ENCODE measurements at places on chromosomes 16 and 17.
A peak's percentile ranks its signal among the peaks of the same experiment; 100 is the strongest.

GRCh38 chr16:10922328-10923145 lies 19.7 kb downstream of the DEXI start:
- DNase-seq, result no peak

GRCh38 chr17:63189082-63189481 lies 223.0 kb downstream of the TANC2 start:
- DNase-seq, result no peak

GRCh38 chr17:82647593-82648164 lies 565 bp downstream of the WDR45B start:
- peak; percentile 63 for DNase-seq

DNA sequence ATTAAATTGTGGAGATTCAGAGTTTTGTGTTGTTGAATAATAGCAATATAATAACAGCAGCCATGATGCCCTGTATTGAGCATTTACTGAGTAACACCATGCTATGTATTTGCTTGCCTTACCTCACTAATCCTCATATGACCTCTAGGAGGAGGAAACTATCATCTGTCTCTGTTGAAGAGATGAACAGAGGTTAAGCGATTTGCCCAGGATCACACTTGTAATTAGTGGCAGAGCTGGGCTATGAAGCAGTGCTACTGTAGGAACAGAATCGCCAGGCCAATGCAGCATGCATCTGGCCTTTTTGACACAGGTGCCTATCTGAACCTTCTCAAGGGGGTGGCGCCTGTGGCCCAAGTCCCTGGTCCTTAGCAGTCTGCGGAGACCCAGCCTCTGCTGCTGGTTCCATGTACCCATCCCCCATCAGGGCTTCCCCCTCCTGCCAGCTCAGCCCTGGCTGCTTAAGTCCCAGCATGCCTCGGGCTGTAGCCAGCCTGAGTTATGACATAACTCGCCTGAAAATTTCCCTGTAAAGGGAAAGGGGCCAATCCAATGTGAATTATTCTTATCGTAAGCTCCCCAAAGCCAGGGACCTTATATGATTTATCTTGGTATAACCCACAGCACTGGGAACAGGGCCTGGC lies 50.4 kb upstream of the HS3ST2 start:
- DNase-seq, result no peak

DNA sequence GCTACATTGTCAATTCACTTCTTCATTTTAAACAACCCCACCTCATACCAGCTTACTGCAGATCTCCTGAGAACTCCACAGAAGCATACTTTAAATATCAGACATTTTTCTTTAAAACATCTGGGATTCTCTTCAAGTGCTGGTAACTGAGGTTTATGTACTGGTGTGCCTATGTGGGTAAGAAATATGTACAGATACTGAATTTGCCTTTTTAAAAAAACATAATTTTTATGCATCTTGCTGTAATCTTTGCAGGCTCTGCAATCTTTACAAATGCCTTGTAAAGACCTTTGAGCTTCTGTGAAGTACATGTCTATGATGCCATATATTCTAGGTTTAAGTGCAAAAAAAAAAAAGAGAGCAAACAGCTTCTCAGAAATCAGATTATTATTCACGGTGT lies 127.6 kb upstream of the NOG start:
- no peak for DNase-seq

- no peak for DNase-seq
These were observed 119.4 kb downstream of the OR1D5 start for GRCh38 chr17:2943981-2944380.

DNA sequence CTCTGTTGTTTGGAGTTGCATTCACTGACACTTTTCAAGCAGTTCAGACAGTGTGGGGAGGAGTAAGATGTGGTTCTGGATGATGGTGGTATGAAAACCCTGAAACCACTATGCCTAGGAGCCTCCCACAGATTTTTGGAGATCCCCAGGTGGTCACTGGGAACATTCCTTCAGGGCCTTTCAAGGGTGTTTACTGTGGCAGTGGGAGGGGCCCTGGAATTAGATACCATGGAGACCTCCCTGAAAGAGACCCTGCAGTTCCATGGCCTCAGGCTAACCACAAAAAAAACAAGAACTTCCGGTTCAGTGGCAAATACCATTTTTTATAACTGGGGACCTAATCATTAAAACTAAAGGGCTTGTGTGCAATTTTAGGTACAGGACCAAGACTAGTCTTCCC lies 79.9 kb downstream of the TMEM100 start:
- no peak for DNase-seq

GRCh38 chr17:6104956-6105648 lies 34.9 kb downstream of the WSCD1 start:
- no peak for DNase-seq

GRCh38 chr16:89921702-89922476 lies 1.3 kb upstream of the TUBB3 start:
- DNase-seq, result no peak

GRCh38 chr16:72744076-72744793 lies 303.7 kb downstream of the ZFHX3 start:
- DNase-seq, result no peak

- DNase-seq, result no peak
These were observed 23.0 kb upstream of the EFCAB13 start for GRCh38 chr17:47300718-47301117.

DNA sequence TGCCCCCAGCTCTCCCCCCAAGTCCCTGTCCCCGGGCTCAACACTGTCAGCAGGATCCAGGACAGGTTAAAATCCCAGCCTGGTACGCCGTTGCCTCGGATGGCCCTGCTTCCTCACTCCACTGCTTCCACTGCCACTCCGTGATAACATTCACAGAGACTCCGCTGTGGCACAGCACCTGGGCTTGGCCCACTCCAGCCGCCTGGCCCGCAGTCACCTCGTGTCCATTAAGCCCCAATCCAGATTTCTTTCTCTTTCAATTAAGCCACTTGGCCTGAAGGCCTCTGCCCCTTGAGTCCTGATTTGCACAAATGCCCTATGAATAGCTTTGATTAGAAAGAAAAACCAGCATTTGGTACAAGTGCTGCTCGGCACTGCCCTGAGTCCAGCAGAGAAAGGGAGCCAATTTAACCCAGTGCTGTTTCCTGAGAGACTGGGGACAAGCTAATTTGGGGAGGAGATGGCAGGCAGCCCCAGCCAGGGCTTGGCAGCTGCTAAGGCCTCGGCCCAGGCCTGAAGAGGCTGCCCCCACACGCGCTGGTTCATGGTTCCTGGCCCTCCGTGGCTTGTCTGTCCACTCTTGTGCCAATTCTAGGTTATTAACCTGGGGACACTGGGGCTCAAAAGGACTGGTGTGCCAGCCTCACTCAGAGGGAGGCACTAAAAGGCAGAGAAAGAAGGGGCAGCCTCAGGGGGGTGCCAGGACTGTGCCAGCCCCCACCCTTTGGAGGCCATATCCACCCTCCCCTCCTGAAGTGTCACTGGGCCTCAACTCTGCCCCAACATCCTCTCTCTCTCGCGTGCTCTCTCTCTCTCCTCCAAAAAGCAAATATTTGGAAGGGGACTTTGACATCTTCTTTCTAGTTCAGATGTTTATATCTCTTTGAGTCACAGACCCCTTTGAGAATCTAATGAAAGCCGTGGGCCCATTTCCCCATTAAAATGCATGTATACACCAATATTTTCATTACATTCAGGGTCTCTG lies 29.8 kb upstream of the SPPL2C start:
- DNase-seq, result no peak

- no peak for DNase-seq
These were observed 190.6 kb upstream of the FOXF1 start for GRCh38 chr16:86319585-86320236.

- DNase-seq, result no peak
These were observed 173.1 kb downstream of the RPTOR start for GRCh38 chr17:80717720-80718083.

- no peak for DNase-seq
These were observed 159.4 kb downstream of the ZNF423 start for GRCh38 chr16:49696414-49697101.

- no peak for DNase-seq
These were observed 4.8 kb downstream of the SPNS2 start for GRCh38 chr17:4503283-4504025.

- no peak for DNase-seq
These were observed 6.0 kb upstream of the CCL1 start for GRCh38 chr17:34368946-34369500.

DNA sequence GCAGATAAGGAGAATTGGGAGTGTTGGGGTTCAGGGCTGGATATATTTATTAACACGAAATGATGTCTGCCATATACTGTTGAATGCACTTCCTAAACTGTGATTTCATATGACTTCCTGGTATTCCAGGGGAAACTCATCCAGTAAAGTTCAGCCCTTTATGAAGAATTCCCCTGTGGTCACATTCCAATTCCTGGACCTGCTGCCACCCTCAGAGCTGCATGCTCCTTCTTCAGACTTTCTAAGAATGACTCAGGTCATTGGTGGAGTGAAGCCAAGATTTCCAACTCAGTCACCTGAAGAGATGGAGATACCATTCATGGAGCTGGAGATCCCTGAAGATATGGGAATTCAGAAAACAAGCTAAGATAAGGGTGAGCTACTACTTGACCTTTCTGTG lies 114.2 kb upstream of the TMEM97 start:
- no peak for DNase-seq

DNA sequence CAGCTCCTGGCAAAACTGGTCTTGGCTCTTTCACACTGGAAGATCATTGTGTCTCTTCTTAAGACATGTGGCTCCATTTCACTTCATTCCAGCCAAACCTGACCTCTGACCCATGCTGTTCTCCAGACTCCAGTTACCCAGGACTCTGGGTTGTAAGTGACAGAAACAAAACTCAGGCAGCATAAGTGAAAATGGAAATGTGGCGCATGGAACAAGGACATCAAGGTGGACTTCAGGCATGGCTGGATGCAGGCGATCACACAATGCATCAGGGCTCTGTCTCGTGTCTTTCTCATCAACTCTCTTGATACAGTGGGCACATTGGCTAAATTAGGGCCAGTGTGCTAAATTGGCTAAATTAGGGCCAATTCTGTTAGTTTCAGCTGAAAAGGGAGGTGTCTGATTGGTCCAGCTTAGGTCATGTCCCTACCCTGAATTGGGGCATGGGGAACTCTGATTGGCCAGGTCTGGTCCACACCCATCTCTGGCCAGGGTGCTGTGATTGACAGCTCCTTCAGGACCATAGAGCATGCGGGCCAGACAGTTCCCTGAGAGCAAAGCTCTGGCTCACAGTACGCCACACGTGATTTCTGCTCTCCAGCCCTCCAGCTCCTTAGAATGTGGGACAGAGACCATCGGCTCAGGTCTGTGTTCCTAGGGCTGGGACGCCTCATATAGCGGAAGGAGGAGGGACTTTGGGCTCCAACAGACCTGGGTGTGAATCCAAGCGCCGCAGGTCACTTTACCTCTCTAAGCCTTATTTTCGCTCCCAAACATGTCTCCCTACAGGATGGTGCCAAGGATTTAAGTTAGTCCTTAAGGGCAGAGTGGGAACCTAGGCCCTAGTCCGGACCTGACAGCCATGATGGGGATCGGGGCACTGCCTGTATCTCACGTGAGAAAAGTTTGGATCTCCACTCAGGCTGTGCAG lies 17.5 kb downstream of the SOCS1 start:
- no peak for DNase-seq

DNA sequence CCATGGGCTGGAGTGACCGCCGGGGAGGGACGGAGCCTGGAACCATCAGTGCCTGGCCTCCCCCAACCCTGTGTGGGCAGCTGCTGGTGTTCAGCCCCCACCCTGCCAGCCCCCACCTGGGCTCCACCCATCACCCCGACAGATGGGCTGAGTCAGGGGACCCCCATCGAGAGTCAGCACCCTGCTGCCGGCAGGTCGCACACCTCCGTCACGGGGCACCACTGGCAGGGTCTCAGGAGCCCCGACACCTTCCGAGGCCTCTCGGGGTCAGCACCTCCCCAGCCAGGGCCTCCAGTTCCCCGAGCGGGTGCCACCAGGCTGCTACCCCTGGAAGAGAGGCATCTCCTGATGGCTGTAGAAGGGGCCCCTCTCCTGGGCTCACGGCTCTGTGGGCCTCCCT lies 38.3 kb upstream of the ACSF3 start:
- no peak for DNase-seq
